ENCODE measurements at places on chromosomes 5 and 9.

GRCh38 chr5:108670591-108671289 lies 77.0 kb upstream of the FER start:
- DNase-seq: no peak

GRCh38 chr5:94945656-94946055 lies 327.2 kb downstream of the SLF1 start:
- DNase-seq: no peak

DNA sequence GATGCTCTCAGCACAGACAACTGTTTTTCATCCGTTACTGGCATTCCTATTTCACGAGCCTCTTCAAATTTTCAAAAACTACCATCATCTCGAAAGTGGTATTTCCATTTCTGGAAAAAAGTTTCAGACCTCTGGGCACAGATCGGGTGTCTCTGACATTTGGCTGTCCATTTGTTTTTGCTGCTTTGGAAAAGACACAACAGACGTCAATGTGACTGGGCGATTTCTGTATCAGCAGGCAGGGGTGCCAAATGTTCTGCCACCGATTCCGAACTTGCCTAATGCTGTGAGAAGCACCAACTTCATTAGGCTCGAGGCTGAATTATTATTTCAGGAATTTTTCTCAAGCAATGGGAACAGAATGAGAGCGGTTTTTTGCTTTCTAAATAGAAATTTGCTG lies 105.6 kb downstream of the ARSB start:
- DNase-seq: no peak

- DNase-seq: peak; percentile 48
Measured at GRCh38 chr9:37582548-37583157, 6.5 kb upstream of the FBXO10 start.

- no peak for DNase-seq
Measured at GRCh38 chr5:158373608-158374395, 514.9 kb upstream of the CLINT1 start.

DNA sequence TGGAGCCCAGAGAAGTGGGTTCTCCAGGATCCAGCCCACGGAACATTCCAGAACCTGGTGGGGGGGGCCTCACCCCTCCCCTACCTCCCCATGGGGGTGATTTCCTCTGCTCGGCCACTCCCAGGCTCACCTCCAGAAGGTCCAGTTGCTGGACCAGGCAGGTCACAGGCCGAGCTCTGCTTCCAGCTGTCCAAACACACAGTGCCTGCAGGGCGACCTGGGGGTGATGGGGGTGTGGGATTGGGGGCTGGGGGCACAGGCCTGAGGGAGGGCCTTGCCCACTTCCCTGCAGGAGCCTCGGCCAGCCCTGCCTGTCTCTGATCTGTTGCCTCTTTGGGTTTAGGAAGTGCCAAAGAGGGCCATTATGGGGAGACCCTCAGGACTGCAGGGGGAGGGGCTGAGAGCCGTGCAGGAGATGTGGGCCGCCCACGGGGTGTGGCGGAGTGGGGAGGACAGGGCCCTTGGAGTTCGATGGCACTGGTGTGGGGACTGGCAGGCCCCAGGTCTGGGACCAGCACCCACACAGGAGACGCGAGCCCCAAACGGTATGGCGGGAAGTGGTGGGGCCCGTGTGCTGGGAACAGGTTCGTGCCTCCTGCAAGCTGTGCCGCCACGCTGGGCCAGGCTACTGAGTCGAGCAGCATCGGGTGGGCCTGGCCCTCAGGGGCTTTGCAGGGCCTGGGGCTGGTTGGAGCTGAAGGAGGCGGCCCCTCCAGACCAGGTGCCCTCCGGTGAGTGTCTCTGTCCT lies 45.6 kb upstream of the EGFL7 start:
- DNase-seq: no peak

- DNase-seq: peak; percentile 14
Measured at GRCh38 chr9:88697764-88698432, 162.9 kb downstream of the NXNL2 start.

GRCh38 chr5:50745221-50745910 lies 78.9 kb downstream of the PARP8 start:
- DNase-seq: no peak

DNA sequence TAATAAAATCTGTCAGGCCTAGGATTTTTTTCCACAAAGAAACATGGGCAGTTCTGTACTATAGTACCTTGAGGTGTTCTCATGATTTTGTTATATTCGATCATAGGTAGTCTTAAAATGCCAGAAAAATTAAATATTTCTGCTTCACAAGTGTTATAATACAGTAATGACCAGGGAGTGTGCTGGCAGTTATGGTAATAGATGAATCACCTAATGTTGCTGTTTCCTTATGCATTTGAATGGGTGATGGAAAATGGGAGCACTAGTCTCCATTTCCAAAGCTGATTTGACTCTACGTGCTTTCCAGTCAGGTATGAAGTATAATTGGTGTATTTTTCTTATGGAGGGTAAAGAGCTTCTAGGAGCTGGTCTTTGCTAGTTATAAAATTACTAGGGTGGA lies 23.8 kb downstream of the OGN start:
- no peak for DNase-seq

- no peak for DNase-seq
Measured at GRCh38 chr5:159224471-159224870, 15.1 kb upstream of the RNF145 start.

DNA sequence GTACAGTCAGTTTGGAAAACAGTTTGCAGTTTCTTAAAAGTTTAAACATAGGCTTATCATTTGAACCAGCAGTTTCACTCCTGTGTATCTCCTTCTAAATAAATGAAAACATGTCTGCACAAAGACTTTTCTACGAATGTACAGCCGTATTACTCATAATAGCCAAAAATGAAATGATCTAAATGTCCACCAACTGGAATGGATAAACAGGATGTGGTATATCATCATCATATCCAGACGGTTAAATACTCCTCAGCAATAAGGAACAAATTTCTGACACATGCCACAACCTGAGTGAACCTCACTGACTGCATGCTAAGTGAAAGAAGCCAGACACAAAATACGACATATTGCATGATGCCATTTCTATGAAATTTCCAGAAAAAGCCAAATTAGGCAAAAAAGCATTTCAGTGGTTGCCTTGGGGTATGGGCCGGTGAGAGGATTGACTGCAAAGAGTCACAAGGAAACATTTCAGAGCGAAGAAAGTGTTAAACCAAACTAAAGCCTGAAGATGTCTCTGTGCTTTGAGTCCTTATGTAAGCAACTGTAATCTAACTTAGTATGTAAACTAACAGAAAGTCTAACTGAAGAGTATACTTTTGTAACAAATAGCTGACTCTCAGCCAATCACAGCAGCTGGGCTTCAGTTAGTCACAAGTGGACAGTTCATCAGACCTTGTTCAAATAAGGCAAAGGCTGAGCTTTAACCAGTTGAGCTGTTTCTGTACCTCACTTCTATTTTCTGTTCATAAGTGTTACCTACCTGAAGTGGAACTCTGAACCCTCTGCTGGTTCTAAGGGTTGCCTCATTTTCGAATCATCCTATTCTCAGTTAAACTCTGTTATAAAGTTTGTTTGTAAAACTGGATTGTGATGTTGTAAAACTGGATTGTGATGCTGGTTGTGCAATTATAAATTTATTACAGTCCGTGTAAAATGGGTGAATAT lies 65.2 kb downstream of the TRIO start:
- DNase-seq: peak; percentile 89

- no peak for DNase-seq
Measured at GRCh38 chr9:97545486-97545885, 44.0 kb downstream of the TMOD1 start.

DNA sequence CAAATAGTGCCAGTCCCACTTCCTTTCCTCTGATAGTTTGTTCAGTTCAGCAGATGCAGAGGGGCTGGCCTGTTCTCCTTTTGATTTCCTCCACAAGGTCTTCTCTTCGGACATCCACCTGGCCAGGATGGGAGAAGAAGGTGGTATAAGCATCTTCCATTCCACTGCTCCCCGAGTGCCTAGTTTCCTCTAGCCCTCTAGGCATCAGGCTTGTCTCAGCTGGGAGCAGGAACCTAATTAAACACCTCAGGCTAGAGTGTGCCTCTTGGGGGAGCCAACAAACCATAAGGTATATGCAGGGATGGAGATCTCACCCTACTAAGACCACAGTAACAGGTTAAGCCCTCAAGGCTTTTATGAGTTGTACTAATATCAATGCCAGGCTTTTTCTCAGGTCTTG lies 835 bp upstream of the DND1 start:
- DNase-seq: no peak

DNA sequence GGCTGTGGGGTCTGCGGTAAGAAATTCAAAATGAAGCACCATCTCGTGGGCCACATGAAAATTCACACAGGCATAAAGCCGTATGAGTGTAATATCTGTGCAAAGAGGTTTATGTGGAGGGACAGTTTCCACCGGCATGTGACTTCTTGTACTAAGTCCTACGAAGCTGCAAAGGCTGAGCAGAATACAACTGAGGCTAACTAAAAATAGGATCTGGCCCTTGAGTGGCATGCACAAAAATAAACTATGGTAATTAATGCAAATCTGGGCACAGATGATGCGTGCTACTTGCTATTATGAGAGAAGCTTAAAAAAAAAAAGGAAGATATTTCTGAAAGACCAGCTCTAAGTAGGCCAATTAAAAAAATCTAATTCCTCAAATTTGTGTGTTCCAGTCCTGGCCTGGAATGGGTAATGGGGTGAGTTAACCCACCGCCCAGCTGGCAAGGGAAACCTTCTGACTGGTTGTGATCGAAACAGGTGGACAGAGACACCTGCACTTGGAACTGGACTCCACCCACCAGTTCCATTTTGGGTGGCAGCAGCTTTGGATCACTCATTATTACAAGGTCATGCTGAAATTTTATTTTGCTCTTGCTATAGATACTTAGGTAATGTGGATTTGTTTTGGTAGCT lies 26.6 kb upstream of the ZBTB34 start:
- no peak for DNase-seq

DNA sequence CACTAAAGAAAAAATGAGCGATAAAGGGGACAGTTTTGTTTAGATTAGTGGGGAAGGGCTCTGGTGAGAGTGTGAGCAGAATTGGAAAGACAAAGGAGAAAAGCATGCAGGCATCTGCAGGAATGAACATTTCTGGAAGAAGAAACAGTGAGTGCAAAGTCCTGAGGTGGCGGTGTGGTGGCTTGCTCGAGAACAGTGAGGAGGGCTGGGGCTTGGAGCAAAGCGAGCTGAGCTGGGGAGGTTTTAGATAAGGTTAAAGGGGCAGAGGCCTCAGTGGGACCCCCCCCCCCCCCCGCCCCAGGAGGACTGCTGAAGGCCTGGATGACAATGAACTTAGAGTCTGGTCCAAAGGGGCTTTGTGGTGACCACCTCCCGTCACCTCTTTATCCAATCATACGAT lies 202.7 kb upstream of the MVB12B start:
- no peak for DNase-seq

DNA sequence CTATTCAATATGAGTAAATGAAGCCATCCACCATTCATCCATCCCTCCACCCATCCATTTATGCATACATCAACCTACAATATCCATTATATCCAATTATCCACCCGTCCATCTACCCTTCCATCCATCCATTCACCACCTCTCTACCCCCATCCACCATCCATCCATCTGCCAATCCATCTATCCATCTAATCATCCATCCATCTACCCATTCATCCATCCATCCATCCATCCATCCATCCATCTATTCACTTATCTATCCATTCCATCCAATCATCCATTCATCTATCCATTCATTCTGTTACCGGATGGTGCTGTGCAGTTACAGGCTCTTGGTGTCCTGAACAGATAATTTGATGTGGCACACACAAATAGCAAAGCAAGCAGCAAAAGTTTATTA lies 10.7 kb downstream of the PAEP start:
- no peak for DNase-seq

GRCh38 chr9:109477258-109478050 lies 20.7 kb downstream of the PTPN3 start:
- DNase-seq: no peak

GRCh38 chr5:61416010-61416409 lies 84.0 kb downstream of the ZSWIM6 start:
- peak; percentile 31 for DNase-seq

DNA sequence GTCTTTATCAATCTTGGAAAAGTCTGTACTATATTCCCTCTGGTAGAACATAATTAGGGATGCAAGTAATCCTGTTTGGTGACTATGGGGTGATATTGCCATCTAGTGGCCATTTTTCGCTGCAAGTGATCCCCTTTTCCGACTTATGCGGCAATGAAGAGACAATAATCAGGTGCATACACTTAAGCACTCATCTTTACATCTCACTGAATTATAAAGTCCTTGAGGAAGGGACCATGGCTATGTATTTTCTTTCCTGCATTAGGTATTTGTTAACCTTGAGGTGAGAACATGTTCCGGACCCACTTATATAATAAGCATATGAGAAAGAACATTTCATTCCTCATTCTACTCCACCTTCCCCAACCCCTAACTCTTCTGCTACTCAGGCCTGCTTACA lies 19.6 kb upstream of the LIX1 start:
- peak; percentile 68 for DNase-seq

- DNase-seq: no peak
Measured at GRCh38 chr5:127744241-127744640, 41.0 kb downstream of the CCDC192 start.

DNA sequence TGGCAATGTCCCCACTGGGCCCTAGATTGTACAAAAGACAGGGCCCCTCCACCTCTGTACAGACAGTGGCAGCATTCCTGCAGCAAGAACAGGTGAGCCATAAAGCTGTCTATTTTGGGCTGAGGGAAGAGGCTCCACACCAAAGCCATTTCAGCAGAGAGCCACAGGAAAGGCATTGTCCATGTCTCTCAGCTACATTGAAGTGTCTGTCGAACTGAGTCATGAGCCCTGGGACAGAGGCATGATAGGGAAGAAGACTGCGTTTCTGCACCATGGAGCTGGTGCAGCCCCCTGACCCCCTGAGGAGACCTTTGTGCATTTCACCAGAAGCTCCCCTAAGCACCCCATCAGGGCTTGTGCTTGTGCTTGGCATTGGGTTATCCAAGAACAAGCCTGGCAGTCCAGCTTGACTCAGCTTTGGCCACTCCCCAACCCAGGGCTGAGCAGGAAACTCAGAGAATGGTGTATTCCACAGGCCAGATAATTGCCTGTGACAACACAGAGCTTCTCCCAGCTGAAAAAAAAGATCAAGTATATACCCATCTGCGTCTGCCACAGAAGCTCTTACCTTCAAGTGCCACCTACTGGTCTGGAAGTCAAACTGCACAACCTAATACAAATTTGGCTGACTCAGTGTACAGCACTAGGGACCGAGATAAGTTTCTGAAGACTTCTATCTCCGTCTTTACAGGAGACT lies 5.9 kb upstream of the FRMD3 start:
- peak; percentile 84 for DNase-seq

- DNase-seq: no peak
Measured at GRCh38 chr5:56851258-56851941, 36.1 kb downstream of the MAP3K1 start.

- no peak for DNase-seq
Measured at GRCh38 chr5:58998544-58998943, 415.7 kb downstream of the RAB3C start.

Measured in fibroblast of skin of right quadriceps (primary cell).